ENCODE measurements at places on chromosomes 7 and 10. TPM values are rescaled to one million over a fixed set of nuclear protein-coding genes. Genes with fewer than 3 reads are reported as not detected.

CCT6A gene
- 60.0 TPM for total RNA-seq

SPDYE6 gene
- total RNA-seq = not detected

MINDY4 gene
- 31.9 TPM for total RNA-seq

PBLD gene
- total RNA-seq = 8.7 TPM

GPR37 gene
- 69.4 TPM for total RNA-seq

CALML5 gene
- 0.46 TPM for total RNA-seq

CTAGE4 gene
- total RNA-seq = 2.0 TPM

KCNH2 gene
- total RNA-seq = 184 TPM

HMX3 gene
- total RNA-seq = not detected

IDI2 gene
- total RNA-seq = not detected

FLNC gene
- total RNA-seq = 150 TPM

NKX2-3 gene
- not detected for total RNA-seq

FAM237B gene
- total RNA-seq = not detected

GNGT1 gene
- not detected for total RNA-seq

KIF20B gene
- total RNA-seq = 5.7 TPM

ZNF25 gene
- total RNA-seq = 9.8 TPM

TACC2 gene
- total RNA-seq = 140 TPM

HABP2 gene
- total RNA-seq = 0.17 TPM

EBF3 gene
- 1.5 TPM for total RNA-seq

TRPV5 gene
- total RNA-seq = not detected

PTPRE gene
- 14.3 TPM for total RNA-seq
